ENCODE measurements at places on chromosomes 2 and 18.

DNA sequence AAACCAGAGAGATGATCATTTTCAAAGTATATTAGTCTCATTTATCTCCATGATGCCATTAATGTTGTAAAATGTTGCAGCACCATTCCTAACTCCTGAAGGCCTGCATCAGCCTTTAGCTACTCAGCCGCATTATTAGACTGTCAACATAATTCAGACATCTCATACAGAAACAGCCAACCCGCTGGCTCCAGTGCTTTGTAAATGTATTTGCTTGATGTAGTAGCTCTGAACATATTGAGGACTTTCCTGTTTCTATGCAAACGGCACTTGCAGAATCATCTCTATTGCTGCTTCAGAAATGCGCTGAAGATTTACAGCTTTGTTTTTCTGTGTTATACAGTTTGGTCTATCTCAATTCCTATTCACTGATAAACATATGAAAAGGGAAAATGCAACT, 372.2 kb downstream of the DSEL start:
- DNase-seq = no peak

DNA sequence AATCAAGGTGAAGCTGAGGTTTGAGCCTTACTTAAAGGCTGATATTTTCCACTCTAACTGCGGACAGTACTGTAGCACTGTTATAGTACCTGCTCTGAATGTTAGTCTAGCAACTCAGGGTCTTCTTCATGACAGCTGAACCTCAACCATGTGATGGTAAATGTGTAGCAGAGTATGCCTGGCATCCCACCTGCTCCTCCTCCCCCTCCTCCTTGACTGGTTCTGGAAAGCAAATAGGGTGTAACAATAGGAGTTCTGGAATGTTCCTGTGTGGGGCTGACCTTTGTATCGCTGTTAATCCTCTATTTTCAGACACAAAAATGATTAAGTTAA, 447 bp upstream of the CCL20 start:
- DNase-seq = no peak

DNA sequence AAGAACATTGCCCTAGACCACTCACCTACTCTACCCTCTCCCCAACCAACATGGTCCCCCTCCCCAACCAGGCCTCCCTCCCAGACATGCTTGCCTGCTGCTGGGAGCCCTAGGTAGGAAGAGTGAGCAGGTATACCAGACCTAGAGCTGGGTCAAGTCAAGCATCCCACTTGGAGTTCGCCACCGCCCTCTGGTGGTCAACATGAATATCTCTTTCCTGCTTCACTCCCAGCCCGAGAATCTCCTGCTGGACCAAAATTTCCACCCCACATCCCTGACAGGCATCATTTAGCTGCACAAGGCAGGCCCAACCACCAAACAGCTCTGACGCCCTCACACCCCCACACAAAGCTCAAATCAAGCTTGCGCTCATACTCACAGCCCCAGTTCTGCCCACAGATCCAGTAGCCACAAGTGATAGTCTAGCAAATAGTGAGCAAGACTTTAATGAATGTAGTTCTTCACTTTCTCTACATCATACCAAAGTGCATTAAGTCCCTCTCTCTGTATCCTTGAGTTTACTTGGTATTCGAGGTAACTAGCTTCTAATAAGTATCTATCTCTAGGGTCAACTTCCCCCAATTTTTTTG, 116.0 kb downstream of the TNS1 start:
- DNase-seq = peak; percentile 10

DNA sequence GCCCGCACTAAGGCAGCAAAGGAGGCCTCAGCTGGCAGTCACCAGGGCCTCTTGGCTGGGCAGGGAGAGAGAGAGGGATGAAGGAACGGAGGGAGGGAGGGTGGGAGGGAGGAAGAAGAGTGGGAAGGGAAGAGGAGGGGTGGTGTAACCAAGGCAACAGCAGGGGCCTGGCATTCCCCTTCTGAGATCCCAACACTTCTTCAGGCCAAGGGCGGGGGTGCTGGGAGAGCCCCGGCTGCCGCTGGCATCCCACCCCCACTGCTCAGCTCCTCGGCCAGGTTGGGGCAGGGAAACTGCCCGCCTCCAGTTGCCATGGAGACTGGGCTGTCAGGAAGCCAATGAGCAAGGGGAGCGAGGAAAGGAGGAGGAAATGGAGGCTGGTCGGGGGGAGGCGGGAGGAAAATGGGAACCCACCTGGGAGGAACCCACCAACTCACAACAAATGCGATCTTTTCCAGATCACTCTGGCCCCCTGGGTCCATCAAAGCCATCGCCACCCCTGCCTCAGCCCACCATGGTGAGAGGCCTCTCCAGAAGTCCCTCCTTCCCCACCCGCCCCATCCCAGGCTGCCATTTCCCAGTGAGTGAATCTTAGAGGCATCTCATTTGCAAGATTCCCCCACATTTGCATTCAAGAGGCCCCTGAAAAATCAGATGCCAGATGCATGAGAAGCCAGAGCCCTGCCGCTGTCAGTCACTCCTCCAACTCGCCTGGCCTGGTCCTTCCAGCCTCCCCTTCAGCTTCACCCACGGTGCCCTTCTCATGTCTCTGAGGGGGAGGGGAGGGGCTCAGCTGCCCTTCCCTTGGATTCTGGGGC, 12.4 kb downstream of the SH2D6 start:
- no peak for DNase-seq

GRCh38 chr2:149872041-149872440, 284.5 kb upstream of the MMADHC start:
- DNase-seq = no peak

DNA sequence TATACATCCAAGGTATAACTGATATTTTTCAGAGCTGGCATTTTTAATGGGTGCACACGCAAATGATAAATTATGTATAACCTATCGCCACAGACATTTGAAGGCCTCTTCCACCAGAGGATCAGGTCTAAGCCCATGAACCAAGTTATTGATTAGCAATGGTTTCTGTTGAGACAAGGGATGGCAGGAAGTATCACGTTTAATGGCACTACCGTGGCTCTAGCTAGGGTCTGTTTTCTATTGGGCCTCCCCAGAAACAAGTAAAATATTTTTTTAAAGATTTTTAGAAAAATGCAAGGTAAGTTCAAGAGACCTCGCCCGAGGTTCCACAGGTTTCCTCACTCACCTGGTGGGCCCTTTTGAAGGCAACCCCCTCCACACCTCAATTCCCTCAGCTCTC, 667 bp downstream of the GFPT1 start:
- no peak for DNase-seq

DNA sequence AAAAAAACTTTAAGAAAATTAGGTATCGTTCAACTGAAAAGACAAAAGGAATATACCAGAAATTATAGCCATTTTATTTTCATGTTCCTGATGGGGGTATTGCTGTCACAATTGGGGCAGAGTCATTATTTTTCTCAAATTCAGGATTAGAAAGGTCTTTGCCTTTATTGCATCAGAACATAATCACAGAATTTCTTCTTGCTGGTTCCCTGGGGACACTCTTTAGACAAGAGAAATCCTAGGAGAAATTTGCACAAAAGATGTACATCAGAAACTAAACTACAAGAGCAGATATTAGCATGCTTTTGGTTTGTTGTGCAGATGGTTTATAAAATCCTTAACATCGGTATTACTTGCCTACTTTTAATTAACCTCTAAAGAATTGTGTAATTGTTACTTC, 103.2 kb downstream of the NCOA1 start:
- DNase-seq = no peak

DNA sequence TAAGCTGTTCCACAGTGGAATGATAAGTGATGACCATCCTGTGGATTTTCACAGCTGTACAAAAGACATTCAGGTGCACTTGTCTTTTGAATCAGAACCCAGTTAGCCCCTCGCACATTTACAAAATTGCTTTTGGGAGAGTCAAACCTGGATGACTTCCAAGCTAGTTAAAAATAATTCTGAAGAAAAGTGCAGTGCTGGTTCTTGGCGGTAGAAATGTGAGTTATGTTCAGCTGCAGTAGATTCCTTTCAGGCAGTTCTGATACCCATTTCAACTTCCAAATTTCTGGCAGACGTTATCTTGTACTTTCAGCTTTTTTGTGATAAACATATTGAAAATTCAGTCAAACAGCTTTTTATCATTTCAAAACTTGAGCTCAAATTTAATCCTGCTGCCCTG, 324.7 kb downstream of the NRXN1 start:
- no peak for DNase-seq

GRCh38 chr18:69889009-69889408, 58.7 kb downstream of the CD226 start:
- no peak for DNase-seq

DNA sequence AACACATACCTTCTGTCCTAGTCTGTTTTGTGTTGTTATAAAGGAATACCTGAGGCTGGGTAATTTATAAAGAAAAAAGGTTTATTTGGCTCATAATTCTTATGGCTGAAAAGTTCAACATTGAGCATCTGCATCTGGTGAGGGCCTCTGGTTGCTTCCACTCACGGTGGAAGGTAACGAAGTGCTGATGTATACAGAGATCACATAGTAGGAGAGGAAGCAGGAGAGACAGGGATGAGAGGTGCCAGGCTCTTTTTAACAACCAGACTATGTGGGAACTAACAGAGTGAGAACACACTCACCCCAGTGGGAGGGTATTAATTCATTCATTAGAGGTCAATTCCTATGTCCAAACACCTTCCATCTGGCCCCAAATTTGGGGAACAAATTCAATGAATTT, 463.8 kb downstream of the DSC3 start:
- no peak for DNase-seq

DNA sequence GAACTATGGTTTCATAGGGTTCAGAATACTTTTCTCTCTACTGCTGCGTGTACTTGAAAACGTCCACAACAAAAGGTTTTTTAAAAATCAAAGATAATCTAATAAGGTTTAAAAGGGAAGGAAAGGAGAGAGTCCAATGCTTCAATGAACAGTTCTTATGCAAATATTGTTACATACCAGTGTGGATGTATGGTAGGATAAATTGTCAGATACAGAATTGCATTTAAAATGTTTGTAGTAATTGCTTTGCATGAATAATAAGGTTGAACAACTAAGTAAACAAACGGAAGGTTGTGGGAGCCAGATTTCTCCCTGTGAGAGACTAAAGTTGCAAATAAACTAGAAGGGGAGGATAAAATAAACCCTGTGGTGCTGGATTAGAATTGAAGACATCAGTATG, 53.8 kb upstream of the RBBP8 start:
- DNase-seq = no peak

GRCh38 chr18:45672637-45673036, 51.3 kb upstream of the SLC14A1 start:
- DNase-seq = no peak

DNA sequence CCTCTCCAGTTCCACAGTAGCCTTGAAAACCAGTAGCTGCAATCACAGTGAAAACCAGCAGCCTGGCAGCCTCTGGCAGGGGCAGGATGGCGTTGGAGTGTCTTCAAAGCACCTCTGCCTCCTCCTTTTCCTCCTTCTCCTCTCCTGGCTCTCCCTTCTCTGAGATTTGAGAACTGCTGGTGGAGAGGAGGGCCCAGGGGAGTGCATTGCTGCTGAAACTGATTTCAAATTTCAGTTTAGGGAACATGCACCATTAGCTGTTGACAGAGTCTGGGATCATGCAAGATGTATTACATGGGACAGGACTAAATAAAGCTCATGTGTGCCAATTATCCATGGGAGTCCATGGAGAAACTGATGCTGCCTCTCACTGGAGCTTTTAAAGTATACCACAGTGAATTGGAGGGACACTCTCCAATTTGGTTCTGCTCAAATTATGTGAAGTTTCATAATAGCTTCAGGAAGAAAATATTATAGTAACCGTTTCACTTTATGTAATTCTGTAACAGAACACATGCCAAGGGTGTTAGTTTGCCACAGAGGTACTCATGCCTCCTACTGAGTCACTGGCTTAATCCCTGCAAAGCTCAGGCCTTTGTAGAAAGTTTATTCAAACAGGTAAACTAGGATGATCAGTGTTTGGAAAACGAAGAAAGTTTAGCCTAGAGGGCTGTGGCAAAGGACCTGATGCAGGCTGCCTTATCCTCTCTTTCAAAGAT, 146.1 kb downstream of the PRPF40A start:
- no peak for DNase-seq

DNA sequence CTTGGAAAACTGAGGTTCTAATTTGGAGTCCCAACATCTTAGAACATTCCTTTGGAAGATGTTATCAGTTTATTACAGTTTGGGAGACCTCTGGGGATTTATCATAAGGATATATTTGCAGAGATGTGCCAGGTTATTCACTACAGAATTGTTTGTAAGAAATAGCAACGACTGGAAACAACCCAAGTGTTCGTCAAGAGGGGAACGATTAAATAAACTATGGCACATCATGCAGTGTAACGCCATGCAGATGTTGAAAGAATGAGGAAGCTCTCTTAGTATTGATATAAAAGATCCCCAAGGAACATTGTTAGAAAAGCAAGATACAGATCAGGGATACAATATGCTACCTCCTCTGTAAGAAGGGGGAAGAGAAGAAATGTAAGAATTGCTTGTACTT, 210.6 kb downstream of the TMEM247 start:
- no peak for DNase-seq

GRCh38 chr2:237074211-237074993, 11.3 kb upstream of the COPS8 start:
- no peak for DNase-seq

- no peak for DNase-seq
Observed at GRCh38 chr18:54130177-54130576, 94.3 kb downstream of the MBD2 start.

DNA sequence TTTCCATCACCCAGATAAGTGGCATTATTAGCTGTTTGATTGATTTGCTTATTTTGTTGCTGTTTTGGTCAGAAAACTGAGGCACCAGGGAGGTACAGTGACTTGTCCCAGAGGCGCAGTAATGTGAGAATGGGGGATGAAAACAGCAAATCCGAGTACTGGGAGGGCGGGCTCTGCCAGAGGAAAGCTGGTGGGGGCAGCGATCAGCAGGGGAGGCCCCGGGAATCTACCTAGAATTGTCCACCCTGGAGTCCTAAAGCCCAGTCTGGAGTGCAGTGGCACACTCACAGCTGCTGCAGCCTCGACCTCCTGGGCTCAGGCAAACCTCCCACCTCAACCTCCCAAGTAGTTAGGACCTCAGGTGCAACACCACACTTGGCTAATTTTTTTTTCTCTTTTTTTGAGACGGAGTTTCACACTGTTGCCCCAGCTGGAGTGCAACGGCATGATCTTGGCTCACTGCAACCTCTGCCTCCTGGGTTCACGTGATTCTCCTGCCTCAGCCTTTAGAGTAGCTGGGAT, 17.0 kb upstream of the PTMA start:
- no peak for DNase-seq

DNA sequence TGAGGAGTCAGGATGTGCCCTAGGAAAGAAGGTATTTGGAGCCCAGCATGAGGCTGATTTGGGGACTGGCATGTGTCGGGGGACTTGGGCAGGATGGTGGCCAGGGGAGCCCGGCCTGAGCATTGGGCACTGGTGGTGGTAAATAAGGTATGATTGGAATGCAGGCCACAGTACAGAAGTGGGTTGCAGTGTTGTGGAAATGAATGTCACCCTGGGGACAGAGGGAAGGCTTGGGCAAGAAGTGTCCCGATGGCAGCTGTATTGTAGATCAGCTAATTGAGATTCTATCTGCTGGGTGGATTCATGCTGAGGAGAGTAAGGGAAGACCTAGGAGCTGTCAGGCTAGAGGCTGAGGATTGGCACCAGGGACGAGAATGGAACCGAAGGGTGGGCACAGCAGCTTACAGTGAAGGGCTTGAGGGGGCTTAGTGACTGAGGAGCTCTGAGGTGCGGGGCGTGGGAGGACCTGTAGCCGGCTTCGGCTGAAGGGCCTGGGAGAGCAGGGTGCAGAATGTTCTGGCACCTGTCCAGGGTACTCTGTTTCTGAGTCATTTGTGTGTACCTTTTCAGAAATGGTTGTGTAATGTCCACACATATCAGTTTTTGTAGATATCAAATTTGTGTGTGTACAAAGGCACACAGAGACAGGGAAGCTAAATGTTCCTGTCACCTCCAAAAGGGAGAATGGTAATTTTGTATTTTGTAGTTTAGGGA, 170.2 kb downstream of the PRKCE start:
- DNase-seq = no peak

Measured in stimulated activated CD8-positive, alpha-beta memory T cell treated with anti-CD3 and anti-CD28 coated beads, Interleukin-15, amount 100 ng/mL, for 4 hours (primary cell).